ENCODE measurements at places on chromosomes 1 and 21.
A peak's percentile ranks its signal among the peaks of the same experiment; 100 is the strongest.

DNA sequence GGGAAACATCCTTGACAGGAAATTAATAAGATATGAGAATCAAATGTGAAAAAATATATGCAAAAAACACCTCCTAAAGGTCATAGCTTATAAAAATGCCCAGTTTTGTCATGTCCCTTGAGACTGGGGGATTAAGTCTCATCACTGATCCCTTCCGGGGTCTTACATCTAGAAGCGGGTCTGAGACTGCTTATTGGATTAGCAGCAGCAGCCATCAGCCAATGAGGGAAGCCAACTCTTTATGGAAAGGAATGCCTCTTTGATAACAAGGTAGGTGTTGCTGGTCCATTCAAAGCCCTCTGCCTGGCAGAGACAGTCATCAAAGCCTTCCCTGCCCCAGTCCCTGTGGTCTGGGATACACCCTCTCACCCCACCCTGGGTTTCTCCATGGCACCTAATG, 3.9 kb upstream of the CACNA1S start:
- DNase-seq, result no peak

DNA sequence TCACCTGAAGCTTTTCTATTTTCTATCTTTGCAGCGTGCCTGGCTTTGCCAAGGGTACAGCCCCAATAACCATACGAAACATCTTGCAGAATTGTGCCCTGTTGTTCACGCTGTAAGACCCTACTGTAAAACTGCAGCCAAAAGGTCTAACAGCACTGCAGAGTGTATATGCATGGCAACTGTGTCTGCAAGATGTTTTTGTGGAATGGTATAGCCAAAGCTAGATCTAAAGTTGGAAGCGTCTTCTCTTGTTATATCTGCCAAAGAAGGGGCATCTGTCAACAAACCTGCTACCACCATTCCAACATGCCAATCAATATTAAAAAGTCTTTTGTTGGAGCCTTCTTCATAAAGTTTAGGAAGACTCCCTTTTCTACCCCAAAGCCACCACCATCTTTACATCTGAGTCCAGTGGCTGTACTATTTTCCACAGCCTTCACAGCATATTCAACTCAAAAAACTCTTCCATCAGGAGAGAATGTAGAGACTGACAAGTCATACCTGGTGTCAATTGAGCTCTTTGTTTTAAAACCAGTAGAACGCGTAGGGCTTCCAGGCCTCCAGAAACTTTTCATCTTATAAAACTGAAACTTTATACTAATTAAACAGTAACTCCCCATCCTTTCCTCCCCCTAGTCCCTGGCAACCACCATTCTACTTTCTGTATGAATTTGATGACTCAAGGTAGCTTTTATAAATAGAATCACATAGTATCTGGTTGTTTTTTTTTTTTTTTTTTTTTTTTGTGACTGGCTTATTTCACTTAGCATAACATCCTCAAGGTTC, 40.0 kb downstream of the ZSCAN20 start:
- DNase-seq, result no peak

- no peak for DNase-seq
Observed at GRCh38 chr1:186491336-186491735, 30.4 kb upstream of the PDC start.

DNA sequence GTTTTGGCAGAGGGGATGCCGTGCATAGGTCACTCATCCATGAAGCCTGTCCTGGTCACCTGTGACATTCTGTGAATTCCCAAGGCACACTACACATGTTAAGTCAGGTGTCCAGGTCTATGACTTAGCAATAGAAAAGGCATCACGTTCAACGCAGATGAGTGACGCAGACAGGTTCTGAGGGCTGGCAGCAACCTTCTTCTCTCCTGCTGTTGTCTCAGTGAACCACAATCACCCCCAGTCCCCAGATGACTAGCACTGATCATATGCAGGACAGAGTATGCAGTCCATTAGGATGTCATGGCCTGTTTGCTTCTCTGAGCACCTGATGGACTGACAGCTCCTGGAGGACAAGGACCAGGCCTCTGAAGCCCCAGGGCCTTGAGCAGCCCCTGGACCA, 157.8 kb upstream of the KAZN start:
- no peak for DNase-seq

GRCh38 chr1:53266038-53266437, 27.7 kb upstream of the MAGOH start:
- no peak for DNase-seq

GRCh38 chr1:107244709-107245500, 104.1 kb downstream of the NTNG1 start:
- no peak for DNase-seq

DNA sequence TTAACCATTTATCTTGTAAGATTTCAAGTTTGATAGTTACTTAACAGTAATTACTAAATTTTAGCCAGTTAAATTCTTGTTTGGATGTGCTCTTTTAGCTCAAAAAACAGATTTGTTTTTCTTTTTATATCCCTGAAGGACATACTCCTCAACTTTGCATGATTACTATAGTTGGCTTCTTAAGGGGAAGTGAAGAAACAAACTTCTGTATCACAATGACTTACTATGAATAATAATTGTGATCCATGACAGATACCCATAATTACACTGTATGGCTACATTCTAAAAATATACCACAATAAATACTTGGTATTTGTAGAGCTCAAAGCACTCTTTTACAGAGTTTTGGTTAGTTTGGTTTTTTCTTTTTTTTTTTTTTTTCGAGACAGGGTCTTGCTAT, 55.8 kb downstream of the IARS2 start:
- no peak for DNase-seq

DNA sequence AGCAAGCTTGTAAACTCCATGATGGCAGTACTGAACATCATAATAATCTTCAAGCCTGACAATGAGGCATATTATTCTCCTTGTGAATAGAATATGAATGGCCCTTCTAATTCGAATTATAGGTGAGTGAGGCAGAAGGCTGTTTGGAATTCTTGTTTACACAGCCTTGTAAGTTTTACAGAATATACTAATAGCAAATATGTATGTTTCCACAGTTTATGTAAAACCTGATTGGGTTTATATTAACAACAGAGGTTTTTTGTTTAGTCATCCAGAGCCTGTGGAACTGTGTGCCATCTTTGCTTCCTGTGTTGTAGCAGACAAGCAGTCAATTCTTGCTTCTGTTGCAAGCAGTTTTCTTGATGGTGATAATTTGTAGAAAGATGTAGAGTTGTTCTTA, 8.0 kb downstream of the OSBPL9 start:
- no peak for DNase-seq

DNA sequence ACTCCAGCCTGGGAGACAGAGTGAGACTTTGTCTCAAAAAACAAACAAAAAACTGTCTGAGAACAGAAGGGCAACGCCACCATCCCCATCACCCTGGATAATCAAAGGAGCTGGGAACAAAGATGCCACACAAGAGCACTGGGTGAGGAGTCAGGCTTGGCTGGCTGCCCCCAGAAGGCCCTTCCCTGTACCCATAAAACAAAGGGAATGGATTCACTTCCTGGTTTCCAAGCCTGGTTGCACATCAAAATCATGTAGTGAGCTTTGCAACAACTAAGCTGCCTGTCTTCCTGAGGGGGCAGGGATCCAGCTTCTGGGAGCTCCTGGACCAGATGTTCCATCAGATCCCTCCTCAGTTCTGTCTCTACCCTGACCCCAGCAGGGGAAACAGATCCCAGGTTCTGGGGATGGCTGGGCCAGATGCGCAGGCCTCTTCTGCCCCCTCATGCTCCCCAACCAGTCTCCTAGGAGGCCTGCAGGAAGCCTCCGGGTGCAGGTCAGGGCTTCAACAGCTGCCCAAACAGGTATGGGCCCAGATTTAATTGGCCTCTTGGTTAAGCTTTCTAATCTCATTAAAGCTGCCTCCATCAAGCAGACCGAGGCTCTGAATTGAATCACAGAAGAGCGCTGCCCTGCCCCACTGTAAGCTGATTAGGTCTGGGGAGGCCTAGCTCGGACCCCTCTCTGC, 97.8 kb downstream of the MRPL37 start:
- DNase-seq, result no peak

GRCh38 chr1:115813727-115814126, 27.2 kb downstream of the NHLH2 start:
- no peak for DNase-seq

DNA sequence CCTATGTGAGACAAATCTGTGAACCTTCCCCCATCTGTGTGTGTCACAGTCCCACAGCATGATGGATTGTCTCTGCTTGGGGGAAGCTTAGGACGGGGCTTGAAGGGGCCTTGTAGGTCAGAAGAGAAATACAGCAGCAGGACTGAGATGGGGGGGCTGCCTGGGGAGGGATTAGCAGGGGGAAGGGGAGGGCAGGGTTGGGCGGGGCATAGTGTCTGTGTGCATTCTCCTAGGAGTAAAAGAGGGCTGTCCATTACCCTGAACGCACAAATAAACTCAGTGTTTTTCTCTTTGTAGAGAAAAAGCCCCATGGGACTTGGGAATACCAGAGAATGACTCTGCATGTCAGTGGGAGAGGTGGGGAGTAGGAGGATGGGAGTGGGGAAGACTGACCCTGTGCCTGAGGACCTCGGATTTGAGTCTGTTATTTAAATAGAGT, 16.4 kb downstream of the RNF220 start:
- no peak for DNase-seq

- no peak for DNase-seq
Observed at GRCh38 chr1:52904208-52904926, 17.2 kb downstream of the ECHDC2 start.

GRCh38 chr1:74908797-74909196, 175.8 kb downstream of the TYW3 start:
- no peak for DNase-seq

GRCh38 chr1:28845786-28846543, 34.0 kb downstream of the OPRD1 start:
- no peak for DNase-seq

GRCh38 chr1:156155756-156156510, 2.5 kb downstream of the SEMA4A start:
- no peak for DNase-seq

DNA sequence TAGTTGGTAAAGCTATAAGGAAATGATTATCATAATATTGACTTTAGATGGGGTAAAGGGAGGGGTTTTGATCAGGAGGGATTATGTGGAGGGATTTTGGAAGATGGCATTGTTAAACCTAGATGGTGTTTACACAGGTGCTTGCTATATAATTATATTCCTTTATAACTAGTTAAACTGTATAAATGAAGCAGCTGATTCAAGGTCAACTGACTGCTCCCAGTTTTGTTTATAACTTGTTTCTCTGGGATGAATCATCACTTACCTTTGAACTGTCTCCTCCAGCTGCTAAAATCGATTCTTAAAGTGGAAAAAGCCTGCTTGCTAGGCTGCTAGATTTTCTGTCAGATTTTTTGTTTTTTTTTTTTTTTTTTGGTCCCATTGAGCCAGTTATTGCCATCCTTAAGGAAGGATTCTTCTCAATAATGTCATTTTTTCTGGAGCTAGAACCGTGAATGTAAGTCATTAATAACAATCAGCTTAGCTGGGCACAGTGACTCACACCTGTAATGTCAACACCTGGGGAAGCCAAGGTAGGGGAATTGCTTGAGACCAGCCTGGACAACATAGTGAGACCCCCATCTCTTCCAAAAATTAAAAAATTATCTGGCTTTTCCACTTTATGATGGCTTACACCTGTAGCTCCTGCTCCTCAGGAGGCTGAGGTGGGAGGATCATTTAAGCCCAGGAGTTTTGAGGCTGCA, 153.2 kb downstream of the PIK3R3 start:
- DNase-seq, result peak; percentile 77

DNA sequence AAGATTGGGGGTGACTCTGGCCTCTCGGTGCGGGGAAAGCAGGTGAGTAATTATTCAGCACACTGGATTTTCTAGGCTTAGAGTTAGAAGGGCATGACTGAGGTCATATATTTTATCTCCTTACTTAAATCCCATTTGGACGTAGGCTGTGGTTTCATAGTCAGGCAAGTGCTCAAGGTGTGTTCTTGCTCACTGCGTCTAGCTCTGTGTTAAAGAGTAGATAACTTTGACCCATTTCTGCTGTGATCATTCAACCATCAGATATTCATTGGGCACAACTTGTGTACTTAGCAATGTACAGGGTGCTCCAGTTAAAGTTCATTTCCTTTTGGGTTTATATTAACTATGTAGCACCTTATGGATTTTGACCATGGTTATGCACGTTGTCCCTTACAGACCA, 14.6 kb downstream of the PFKFB2 start:
- DNase-seq, result no peak

DNA sequence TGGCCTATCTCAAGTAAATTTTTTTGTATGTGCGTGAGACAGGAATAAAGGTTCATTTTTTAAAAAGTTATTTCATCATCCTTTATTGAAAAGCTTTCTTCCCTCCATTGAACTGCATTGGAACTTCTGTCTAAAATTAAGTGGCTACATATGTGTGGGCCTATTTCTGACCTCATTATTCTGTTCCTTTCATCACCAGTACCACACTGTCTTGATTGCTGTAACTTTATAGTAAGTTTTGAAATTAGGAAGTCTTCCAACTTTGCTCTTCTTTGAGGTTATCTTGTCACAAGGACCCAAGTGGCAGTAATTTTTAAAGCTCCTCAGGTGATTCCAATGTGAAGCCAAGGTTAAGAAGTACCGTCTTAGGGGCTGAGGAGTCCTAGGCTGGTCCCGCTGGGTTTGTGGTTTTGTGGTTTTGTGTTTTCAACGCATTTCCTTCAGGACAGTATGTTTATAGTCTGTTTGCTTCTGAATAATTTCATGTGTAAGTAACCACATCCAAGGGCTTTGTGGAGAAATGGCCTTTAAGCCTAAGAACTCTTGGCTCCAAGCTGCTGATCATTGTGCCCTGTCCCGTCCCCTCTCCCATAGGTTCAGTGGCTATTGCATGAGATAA, 12.4 kb upstream of the SCAF4 start:
- no peak for DNase-seq

- DNase-seq, result no peak
Observed at GRCh38 chr1:203273869-203274602, 31.3 kb upstream of the BTG2 start.

- DNase-seq, result peak; percentile 29
Observed at GRCh38 chr1:115430441-115431158, 92.6 kb upstream of the NGF start.

DNA sequence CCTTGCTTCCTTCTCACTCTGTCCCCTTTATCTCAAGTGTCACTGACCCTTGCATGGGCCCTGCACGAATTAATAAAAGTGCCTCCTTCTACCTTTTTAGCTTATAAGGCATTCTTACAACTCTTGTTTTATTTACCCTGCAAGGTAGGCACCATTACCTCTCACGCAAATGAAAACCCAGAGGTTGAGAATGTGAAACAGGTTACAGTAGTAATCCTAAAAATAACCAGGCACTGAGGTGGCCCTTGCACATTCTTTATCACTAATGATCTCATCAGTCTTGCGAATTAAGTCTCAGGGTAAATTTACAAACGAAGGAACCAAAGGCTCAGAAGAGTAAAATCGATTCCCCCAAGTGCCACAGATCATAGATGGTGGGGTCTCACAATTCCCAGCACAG, 3.7 kb downstream of the GLIS1 start:
- DNase-seq, result no peak

- DNase-seq, result no peak
Observed at GRCh38 chr1:24728982-24729381, 16.3 kb upstream of the CLIC4 start.

Data from NCI-H1930 (cell line).